ENCODE measurements at places on chromosomes 16 and 17.

DNA sequence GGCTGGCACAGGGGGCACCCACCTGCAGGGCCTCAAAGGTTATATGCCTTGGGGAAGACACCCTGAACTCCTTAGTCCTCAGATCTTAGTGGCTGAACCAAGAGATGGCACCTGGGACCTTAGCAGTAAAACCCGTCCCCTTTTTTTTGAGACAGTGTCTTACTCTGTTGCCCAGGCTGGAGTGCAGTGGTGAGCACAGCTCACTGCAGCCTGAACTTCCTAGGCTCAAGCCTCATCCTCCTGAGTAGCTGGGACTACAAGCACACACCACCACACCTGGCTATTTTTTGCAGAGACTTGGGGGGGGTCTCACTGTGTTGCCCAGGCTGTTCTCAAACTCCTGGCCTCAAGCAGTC lies 237.2 kb downstream of the MRTFB start:
- no peak for DNase-seq

- no peak for DNase-seq
Measured at GRCh38 chr17:41013181-41013580, 4.3 kb upstream of the KRTAP3-1 start.

DNA sequence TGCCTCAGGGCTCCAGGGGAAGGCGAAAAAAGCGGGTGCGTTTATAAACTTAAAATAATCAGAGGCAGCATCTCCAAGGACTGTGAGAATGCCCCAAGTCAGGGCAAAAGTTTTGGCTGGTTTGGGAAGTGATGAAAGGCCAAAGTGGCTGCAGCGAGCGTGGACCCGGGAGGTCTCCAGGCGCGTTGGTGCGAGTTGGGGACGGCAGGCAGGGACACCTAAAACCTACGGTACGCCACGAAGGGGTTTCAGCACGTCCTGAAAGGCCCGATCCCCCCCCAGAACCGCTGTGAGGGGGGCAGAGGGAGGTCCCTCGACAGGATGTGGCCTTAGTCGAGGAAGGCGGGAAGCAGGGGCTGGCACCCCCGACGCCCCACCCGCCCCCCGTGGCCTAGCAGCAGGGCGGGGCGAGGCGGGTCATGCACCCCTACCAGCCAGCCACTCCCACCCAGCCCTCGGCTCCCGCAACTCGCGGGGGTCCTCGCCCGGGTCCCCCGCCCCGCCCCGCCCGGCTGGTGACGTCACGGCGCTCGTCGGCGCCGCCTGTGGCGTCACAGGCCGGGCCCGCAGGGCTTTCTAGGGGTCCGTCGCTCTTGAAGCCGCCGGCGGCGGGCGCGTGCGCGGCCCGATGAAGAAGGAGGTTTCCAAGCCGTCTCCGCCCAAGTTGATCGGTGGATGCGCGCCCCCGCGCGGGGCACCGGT lies at the start of gene MYCBPAP:
TSS of gene MYCBPAP (plus strand) at position 569 of the 702 bp plus-strand sequence. CDS start 236 bp downstream, outside the sequence.
- DNase-seq, result peak; percentile 84

GRCh38 chr16:30756781-30757100 lies 5.1 kb downstream of the CFAP119 start:
- DNase-seq, result no peak

GRCh38 chr16:85463672-85464382 lies 149.3 kb upstream of the GSE1 start:
- no peak for DNase-seq

DNA sequence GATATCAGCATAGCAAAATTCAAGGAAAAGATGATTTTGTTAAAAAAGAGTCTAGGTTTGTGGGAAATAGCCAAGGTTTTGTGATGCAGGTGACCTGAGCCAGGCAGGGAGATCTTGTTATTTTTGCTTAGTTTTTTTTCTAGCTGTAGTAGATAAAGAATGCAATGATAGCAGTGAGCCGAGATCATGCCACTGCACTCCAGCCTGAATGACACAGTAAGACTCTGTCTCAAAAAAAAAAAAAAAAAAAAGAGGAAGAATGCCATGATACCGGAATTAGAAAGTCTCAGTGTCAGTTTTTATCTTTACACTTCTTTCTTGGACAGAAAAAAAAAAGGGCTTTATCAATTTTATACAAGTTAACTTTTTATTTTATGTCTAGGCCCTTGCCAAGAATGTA lies 27.5 kb downstream of the TMEM238L start:
- no peak for DNase-seq

- DNase-seq, result no peak
Measured at GRCh38 chr16:76335180-76335974, 58.2 kb downstream of the CNTNAP4 start.

- no peak for DNase-seq
Measured at GRCh38 chr17:76810956-76811355, 57.2 kb upstream of the MGAT5B start.

- DNase-seq, result no peak
Measured at GRCh38 chr17:74865504-74866197, 6.0 kb upstream of the GRIN2C start.

DNA sequence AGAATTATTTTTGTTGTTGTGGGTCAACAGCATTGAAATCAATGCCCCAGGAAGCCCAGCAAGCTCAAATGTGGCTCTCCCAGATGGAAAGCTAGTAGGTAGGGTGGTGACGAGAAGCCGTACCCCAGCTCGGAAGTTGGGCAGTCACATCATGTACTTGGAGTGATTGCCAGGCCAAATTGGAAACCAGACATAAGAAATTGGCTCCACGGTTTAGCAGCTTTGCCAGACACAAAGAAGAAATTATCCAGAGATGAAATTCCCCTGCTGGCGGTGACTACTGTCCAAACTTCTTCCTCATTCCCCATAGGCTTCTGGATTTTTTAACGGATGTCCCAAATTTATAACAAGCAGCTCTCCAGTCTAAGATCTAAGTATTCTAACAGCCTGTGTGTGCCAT lies 95.9 kb downstream of the OR1D5 start:
- DNase-seq, result no peak

GRCh38 chr16:15996432-15997109 lies 47.2 kb downstream of the ABCC1 start:
- peak; percentile 85 for DNase-seq

GRCh38 chr17:66990047-66990446 lies 25.5 kb downstream of the CACNG4 start:
- no peak for DNase-seq

GRCh38 chr16:81035398-81035974 lies at the start of gene ATMIN:
ATMIN (plus strand) TSS chr16:81035842; CDS start chr16:81035871, 29 bp downstream.
- peak; percentile 86 for DNase-seq

DNA sequence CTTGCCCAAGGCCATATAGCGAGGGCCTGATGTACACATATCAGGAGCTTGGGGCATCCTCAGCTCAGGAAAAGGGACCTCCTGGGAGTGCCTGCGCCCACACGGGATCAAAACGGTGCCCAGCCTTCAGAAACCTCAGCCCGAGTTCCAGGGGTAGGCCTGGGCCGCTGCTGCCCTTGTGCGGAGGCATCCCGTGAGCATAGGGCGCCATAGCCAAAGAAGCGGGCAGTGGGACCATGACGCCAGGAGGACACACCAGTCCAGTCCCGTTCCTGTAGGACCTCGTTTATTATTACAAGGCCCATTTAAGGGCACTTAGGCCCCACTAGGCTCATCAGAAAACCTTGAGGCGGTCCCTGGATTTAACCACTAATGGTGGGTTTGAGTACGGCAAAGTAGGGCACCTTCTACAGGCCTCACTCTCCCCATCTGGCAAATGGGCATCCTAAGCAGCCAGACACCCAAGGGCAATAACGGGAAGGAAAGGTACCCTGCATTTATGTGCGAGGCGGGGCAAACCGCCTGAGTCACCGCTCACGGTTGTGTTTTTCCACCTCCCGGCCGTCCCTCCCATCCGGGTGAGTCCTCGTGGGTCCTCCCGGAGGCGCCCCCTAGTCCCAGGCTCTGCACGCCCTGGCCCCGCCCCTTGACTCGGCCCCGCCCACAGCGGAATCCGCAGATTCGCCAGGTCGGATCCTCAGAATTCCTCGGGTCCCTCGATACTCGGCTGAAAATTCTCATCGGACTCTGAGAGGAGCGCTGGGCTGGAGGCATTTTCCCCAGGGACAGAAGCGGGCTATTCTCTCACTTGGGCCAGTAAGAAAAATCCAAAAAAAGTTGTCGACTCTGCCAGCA lies 726 bp upstream of the SETD1A start:
- peak; percentile 87 for DNase-seq

- no peak for DNase-seq
Measured at GRCh38 chr17:7249830-7250229, 1.7 kb downstream of the CTDNEP1 start.

DNA sequence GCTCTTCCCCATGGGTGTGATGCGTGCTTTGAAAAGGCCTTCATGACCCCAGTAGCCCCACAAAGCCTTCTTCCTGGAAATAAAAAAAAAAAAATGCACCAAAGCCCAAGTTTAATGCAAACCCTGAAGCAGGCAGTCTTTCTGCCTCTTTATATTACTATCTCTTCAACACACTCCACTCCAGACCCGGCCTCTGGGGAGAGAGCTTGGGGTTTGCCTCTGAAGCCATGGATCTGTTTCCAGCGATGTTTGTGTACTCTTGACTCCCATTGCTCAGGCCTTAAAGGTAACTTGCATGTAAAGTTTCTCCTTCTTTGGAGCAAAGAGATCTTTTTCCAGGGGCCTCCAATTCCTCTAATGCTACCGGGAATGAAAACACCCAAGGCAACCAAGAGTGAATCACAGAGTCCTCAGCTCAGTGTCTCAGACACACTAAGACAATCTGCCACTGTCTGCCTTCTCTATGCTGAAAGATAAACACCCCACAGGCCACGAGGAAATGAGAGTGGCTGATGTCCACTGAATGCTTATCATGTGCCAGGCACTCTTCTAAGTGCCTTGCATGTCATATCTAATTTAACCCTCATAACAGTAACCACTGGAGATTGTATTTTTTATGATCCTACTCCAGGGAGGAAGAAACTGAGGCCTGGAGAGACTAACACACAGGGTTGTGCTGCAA lies 56.4 kb upstream of the AKTIP start:
- no peak for DNase-seq

DNA sequence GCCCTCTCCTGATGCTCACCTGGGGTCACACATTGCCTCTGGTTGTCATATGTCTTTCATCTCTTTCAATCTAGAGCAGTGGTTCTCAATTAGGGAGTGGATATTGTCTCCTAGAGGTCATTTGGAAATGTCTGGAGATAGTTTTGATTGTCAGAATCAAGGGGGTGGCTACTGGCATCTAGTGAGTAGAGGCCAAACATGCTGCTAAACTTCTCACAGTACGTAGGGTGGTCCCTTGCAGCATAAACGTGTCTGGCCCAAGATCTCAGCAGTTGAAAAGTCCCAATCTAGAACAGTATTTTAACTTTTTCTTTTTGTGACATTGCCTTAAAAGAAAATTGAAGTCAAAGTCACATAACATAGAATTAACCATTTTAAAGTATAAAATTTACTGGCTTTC lies 30.5 kb upstream of the SLC5A10 start:
- no peak for DNase-seq

- DNase-seq, result no peak
Measured at GRCh38 chr16:62741692-62742091, 705.5 kb upstream of the CDH8 start.

DNA sequence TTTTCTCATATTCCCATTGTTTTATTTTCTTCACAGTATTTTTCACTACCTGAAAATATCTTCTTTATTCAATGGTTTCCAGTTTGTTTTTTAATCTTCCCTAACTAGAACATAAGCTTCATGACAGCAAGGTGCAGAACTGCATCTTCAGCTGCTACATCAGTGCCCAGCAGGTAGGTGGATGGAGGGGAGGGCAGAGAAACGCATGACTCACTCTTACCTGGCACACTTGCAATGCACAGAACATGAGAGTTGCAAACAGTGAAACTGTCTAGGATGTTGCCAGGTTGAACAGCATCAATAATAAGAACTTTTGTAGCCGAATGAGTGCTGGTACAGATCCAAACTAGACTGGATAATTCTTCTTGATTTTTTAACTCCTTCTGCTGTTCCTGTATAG lies 127.1 kb downstream of the SPAG9 start:
- DNase-seq, result no peak

DNA sequence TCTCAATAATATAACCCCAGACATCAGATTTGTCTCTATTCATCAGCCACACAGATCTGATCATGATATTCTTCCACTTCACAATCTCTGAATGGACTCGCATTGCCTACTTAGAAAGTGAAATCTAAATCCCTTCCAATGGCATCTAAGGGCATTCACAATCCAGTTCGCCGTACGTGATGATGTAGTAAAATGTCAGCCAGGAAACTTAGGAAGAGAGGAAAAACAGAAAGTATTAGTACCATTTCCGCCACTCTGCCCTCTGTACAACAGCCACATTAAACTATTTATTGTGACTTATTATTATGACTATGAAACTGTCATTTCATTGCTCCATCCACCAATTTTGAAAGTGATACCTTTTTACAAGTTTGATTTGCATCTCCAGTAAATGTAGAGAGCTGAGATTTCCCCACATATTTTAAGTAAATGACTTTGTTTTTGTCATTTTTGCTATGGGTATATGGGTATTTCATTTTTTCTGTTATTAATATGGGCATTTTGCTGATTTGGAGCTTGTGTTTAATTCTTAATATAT lies 69.4 kb upstream of the SMIM36 start:
- no peak for DNase-seq

- no peak for DNase-seq
Measured at GRCh38 chr17:43988301-43988700, 16.1 kb upstream of the NAGS start.

DNA sequence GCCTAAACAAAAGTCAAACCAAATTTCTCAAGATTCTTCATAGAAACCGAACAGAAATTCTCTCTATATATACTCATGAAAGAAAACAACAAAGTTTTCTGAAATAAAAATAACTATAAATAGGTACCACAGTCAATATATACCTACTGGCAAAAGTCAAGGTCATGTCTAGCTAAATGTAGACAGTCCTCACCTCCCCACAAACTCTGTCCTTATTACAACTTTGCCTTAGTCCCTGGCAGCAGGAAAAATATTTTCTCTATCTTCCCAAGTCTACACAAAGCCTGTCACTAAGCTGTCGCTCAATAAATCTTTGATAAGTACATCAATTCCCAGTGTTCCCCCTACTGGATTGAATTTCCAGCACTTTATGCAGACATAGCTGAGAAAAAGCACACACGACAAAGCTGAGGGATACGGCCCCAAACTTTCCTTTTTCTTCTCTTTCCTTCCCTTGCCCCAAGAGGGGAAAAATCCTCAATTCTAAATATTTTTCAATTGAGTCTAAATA lies 2.7 kb downstream of the CFAP20 start:
- no peak for DNase-seq

DNA sequence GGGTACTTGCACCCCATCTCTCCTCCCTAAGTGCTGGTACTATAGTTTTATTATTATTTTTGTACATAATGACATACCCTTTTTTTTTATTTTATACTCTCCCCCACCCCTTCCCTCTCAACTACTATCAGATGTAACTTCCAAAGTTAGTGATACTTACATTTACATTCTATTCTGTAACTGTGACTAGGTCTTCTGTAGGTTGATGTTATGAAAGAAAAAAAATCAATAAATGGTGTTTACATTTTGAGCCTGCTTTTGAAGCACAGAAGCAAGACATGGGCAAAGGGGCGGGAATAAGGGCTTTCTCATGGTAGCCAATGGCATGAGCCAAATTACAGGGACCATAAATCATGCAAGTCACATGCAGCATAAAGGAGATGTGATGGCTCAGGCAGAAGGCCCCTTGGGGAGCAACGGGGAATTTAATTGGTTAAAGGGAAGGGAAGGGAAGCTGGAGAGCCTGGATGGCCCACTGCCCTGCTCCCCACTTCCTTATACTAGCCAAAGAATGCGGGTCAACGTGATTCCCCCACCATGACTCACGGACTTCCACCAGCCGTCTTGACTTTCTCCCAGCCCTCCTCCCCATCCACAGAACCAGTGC lies 2.4 kb upstream of the ACSF2 start:
- peak; percentile 74 for DNase-seq

- DNase-seq, result peak; percentile 47
Measured at GRCh38 chr17:18158022-18158600, 25.5 kb upstream of the ALKBH5 start.

GRCh38 chr17:78364436-78365281 lies 4.8 kb upstream of the SOCS3 start:
- no peak for DNase-seq

Measured in myocyte (in vitro differentiated cells).